ENCODE measurements at places on chromosomes 2 and 18.

GRCh38 chr18:31901063-31901462 is 41.9 kb downstream of the TRAPPC8 start:
- no peak for DNase-seq

DNA sequence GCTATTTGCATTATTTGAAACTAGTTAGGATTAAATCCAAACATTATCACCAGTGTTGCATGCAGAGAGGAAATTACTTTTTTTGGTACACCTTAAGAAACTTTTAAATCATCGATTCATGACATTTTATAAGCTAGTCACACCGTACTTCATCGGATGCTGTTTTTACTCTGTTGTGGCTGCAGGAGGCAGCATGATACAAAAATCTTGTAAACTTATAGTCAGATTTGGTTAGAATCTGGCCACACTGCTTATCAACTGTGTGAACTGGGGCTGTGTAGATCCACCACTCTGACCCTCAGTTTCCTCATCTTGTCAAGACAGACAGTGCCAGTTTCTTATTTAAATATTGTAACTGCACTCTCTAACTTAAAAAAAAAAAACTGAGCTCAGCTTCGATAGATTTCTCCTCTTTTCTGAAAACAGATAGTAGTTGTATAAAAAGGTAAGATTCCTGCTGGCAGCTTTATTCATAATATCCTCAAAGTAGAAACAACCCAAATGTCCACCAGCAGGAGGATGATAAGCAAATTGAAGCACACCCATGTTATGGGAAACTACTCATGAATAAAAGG is 77.8 kb downstream of the RAPGEF4 start:
- DNase-seq = no peak

DNA sequence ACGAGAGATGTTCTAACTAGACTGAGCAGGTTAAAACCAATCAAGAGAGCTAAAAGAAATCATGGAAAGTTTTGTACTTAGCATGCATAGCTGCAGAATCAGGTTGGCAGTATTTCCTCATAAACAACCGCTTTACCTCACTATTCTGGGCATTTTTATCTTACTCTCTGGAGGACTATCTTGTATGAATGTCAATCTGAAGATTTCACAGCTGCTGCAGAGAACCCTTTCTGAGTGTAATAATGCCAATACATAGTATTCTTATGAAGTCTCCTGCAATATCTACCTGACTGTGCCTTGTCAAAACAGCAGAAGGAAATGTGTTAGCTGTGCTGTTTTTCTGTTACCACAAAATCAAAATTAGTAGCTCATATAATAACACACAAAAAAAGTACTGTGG is 705.9 kb upstream of the FSHR start:
- no peak for DNase-seq

DNA sequence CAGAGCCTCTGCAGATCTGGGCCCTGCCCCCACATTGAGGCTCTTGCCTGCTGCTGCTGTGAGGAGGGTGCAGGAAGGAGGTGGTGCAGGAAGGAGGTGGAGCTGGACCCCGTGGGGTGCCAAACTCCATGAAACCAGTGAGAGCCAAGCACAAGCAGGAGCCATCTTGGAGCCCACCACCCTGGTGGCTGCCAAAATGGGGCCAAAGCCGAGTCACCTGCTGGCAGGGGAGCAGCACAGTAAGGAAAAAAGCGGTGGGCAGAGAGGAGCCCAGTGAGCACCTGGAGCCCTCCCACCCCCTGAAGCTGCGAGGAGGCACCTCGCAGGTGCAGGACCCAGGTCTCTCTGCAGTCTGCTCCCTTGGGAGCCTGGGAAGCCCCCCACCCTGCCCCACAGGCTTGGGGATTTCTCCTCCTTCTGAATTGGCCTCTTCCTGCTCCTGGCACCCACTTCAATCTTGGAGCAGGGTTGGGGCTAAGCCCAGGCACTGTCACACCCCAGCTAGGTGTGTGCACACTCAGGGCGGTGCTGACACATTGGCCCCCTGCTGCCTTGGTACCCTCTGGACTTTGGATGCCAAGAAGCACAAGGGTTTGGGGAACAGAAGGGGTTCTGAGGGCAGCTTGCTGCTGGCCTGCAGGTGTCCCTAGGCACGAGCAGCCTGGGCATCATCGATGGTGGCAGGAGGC is 245.4 kb upstream of the LRRTM4 start:
- DNase-seq = no peak

DNA sequence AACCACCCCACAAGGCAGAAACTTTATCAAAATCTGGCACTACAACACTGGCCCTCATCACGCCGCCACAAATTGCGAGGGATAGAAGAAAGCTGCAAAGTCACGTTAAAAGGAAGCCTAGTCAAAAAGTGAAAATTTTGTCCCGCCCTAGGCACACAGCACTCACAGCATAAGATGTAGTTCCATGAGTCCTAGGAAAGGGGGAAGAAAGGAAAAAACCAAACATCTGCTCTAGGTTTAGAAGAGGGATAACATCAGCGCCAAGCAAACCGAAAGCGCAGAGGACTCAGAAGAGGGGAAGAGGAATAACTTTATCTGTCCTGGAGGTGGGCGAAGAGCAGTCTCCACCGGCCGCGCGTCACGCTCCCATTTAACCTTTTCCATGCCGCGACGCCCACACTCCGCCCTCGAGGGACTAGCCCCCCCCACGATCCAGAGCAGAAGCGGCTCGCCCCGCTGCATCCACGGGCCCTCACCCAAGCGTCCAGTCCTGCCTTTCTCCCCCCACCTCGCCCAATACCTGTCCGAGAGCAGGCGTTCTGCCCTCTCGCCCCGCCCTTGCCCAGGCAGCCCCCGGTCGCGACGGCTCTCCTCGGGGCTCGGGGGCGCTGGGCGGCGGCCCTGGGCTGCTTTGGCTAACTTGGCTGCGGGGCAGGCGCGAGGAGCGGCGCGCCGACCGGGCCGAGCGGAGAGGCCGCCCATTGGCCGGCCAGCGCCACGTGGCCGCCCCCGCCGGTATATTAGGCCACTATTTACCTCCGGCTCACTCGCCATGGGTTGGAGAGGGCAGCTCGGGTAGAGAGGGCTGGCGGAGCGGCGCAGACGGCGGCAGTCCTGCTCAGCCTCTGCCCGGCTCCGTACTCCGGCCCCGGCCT is at the start of gene HOXD1:
Gene HOXD1, plus strand, starts transcription at position 770 of the 875 bp plus-strand sequence. CDS start 134 bp downstream, outside the sequence.
- no peak for DNase-seq

DNA sequence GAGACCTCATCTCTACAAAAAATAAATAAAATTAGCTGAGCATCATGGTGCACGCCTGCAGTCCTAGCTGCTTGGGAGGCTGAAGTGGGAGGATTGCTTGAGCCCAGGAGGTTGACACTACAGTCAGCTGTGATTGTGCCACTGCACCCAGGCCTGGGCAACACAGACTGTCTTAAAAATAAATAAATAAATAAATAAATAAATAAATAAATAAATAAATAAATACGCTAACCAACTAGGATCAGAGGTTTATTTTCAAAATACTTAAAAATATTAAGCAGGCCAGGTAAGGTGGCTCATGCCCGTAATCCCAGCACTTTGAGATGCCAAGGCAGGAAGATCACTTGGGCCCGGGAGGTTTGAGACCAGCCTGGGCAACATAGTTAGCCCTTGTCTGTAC is 63.6 kb downstream of the KCNG3 start:
- no peak for DNase-seq

DNA sequence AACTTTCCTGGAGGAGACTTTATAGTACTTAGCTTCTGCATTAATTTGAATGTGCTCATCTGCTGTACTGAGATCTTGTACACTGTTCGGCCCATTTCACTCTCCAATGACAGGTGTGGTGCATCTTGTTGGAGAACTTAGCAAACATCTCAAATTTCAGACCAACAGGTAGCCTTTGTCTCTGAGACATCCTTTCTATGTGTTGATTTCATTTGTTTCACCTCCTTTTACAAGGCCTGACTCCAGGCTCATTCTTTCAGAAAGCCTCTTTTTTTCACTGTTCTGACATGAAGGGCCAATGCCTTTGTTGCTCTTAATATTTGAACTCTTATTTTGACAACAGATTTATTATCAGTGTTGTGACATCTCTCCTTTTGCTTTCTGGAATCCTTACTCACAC is 271.8 kb upstream of the FANCL start:
- no peak for DNase-seq

GRCh38 chr2:15363142-15363541 is 198.0 kb downstream of the NBAS start:
- DNase-seq = no peak

DNA sequence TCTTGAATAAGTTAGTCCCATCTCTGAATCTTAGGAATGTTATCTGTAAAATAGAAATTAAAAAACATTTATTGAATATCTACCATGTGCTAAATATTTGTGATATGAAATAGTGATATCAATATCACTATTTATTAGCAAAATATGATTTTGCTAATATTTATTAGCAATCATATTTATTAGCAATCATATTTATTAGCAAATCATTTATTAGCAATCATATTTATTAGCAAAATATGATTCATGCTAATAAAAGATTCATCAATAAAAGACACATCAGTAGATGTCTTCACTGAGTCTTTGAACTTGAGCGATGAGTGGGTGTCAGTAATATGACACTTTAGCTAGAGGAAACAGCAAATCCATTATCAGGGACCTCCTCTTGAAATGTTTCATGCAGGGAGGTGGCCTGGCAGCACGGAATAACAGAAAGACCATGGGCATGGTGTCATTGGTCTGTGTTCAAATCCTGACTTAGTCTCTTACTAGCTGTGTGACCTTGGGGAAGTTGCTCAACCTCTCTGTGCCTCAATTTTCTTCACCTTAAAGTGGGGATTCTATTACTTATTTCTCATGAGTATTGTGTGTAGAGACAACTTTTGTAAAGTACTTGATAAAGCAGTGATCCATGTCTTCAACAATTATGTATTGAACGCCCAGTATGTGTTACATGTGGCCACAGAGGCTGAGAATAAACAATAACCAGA is 456.2 kb upstream of the MEX3C start:
- DNase-seq = no peak

DNA sequence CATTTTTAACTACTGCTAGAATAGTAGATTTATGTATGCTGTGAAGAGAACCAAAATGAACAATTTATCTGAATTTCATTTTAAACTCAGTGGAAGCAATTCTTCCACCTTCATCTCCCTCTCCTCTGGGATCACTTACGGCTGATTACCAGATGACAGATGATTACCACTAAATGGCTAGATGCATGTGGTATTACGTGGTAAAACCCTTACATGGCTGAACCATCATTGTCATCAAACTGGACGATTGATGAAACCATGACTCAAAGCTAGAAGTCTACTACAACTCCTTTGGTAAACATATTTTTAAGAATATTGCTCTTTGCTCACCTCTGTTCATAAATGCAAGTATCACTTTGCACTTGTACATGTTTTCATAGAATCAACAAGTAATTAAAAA is 48.5 kb upstream of the DOCK10 start:
- no peak for DNase-seq

DNA sequence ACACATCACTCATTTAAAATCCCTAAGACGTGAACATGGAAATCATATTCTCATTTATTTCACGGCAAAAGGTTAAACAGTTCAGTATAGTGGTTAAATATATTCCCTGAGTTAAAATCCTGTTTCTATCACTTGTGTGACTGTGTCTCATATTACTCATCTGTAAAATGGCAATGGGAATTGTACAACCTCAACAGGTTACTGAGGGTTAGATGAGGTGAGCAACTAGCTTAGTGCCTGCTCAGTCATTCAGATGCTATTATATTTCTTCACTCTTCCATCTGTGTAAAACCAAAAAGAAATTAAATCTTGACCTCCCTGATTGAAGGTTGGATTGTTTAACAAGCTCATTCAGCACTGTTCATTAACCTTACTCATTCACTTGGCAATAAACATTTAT is 212.4 kb upstream of the STK17B start:
- DNase-seq = no peak

- no peak for DNase-seq
Observed at GRCh38 chr2:101123795-101124471, 27.2 kb downstream of the TBC1D8 start.

DNA sequence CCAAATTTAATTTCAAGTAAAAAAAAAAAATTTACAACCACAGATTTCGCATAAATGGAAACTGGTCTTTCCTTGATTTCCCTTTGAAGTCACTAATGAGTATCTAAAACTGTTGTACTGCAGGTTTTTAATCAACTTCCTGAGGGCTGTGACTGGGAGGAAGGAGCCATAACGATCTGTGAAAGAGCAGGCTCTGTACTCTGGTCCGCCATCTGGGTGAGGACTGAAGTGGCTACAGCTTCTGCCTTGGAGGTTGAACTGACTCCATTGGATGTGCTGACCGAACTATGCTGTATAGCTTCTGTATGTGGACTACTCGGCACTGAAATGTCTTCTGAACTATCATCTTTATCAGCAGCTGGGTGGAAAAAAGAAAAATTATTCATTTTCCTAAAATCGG is 69.3 kb upstream of the CHN1 start:
- no peak for DNase-seq

DNA sequence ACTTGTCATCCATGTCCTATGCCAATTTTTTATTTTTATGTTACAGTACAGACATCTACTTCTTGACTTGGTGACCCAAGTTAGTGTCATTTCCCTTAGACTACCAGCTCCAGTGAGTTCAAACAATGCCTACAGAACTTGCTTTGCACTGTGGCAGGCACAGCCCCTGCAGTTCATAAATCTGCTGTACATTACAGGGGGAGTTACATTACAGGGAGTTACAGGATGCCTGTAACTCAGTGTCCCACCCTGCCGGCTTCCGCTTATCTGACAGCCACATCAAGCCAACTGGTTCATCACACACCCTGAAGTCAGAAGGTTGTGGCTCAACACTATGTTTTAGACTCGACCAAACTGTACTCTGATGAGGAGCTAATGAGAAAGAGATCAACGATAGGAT is 7.8 kb upstream of the NPAS2 start:
- DNase-seq = no peak

DNA sequence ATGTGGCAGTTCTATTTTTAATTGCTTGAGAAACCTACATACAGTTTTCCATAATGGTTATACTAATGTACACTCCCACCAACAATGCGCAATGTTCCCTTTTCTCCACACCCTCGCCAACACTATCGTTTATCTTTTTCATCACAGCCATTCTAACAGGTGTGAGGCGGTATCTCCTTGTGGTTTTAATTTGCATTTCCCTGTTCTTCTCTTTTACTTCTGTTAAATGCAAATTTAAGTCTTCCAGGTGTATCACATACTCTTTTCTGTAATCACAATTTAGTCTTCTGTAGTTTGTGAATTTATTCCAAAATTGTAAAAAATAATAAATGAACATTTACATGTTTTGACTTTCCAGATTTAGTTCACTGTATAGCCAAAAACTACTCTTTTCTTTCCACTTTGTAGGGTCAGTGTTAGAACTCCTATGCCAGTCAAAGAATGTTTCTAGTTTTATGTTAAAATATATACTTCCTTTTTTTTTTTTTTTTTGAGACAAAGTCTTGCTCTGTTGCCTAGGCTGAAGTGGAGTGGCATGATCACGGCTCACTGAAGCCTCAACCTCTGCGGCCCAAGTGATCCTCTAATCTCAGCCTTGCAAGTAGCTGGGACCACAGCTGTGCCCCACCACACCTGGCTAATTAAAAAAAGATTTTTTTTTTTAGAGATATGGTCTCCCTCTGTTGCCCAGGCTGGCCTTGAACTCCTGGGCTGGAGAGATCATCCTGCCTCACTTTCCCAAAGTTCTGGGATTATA is 15.4 kb upstream of the ACYP2 start:
- no peak for DNase-seq

- no peak for DNase-seq
Observed at GRCh38 chr18:42274488-42275137, 319.6 kb downstream of the PIK3C3 start.

Data from stimulated activated CD8-positive, alpha-beta memory T cell treated with anti-CD3 and anti-CD28 coated beads, Interleukin-4, amount 100 ng/mL, for 24 hours (primary cell).